ENCODE measurements at places on chromosomes 11 and 22.

- DNase-seq = no peak
Observed at GRCh38 chr11:128067780-128068179, 519.6 kb downstream of the ETS1 start.

DNA sequence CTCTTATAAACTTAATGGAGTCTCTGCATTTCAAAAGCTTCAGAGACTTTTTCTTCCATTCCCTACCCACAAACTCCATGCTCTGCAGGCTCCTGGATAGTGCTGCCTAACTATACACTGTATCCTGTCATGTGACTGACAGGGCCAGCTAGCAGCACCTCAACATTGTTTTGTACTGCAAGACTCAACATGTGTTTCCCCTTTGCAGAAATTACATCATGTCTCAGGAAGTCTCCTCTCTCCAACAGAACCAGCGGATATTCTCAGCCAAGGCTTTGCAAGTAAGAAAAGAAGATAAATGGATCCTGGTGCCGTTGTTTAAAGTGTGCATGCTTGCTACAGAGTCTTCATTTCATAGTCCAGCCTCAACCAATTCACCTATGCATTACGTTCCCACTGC, 164.0 kb upstream of the UBASH3B start:
- DNase-seq = peak; percentile 18

DNA sequence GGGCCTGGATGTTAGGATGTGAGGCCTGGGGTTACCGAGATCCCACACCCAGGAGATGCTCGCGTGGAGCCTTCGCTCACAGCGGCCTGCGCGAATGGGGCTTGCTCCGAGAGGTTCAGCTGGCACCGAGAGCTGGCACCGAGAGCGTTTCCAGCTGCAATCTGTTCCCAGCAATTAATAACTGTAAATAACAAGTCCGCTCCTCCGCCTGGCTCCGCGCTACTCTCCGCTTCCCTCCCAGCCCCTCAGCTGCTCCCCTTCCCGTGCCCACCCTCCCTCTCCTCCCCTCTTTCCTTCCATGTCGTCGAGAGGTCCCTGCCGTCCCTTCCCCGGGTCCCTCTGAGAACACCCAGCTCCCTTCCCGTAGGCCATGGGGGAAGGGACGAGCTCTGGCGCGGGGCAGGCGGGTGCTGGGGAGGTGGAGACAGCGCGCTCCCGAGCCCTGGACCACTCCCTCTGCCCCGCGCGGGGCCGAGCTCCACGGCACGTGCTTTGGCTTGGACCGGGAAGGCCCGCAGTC, 110.8 kb downstream of the WNT7B start:
- no peak for DNase-seq

GRCh38 chr22:36565686-36566085, 36.7 kb upstream of the EIF3D start:
- no peak for DNase-seq

- DNase-seq = no peak
Observed at GRCh38 chr22:36386900-36387708, 663 bp downstream of the MYH9 start.

DNA sequence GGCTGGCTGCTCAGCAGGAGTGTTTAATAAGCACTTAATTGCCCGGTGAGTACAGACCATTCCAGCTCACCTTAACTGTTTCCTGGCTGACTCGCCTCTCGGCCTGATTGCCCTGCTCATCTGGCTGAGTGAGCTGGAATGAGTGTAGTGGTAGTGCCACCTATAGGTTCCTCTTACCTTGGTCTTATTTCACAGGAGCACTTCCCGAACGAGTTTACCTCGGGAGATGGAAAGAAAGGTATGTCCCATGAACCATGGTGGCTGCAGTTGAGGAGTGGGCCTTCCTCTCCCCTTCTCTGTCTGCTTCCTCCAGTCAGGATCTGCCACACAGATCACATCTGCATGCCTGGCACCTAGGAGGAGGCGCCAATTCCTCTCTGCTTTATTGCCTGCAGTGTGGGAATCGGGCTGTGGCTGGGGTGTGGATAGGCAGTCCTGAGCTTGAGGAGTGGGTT, 26.7 kb downstream of the UPB1 start:
- DNase-seq = peak; percentile 48

DNA sequence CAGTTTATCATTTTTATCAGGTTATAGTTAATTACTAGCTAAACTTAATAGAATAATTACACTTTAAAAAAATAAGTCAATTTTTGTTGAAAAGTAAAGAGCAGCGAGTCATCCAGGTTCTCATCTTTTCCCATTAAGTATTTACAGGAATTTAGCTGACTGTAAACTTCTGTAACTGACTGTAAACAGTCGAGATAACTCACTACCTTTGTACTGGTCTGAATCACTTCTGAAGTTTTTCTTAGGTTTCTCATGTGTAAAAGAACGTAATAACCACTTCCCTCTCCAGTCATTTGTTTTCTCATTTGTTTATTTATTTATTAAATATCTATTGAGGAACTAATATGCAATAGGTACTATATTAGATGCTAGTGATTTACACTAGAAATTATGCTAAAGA, 270.8 kb downstream of the DYNC2H1 start:
- no peak for DNase-seq

DNA sequence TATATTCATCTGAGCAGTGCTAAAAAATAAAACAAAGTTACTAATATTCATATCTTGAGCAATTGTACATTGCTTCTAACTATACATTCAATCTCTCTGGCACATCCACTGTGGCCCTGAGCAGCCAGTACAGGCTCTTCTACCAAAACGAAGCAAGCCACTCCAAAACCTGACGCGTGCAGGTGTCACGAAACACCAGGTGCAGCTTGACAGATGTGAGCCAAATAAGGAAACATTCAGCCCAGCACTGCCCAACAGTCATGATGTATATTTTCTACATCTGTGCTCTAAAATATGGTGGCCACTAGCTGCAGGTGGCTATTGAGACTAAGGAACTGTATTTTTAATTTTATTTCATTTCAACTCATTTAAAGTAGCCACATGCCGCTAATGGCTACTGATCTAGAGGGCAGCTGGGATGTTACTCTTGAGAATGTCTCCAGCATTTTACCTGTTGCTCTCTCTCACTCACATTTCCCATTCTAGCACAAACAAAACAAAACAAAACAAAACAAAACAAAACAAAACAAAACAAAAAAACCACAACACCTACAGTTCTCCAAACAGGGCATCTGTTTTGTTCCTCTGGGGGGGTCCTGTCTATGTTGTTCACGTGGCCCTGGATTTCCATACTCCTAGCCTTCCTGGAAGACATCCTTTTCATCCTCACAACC, 77.7 kb downstream of the LARGE1 start:
- DNase-seq = no peak

DNA sequence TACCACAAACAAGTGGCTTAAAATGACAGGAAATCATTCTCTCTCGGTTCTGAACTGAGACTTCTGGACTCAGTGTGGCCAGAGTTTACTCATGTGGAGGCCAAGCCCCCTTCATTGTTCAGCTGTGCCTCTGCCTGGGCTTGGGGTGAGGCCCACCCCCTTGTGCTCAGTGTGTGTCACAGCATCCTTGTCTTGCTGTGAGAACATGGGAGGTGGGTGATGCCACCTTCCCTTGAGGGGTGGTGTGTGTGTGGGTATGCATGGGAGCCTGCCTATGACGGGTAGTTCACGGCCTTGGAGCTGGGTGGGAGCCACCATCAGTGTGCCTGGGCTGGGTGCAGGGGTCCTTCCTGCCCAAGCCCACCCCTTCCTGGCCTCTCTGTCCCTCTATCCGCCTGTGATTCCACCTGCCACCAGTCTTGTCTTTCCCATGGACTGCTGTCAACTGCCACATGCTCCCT, 101.7 kb downstream of the MORC2 start:
- DNase-seq = peak; percentile 22

- no peak for DNase-seq
Observed at GRCh38 chr11:132627981-132628380, 904.3 kb downstream of the OPCML start.

DNA sequence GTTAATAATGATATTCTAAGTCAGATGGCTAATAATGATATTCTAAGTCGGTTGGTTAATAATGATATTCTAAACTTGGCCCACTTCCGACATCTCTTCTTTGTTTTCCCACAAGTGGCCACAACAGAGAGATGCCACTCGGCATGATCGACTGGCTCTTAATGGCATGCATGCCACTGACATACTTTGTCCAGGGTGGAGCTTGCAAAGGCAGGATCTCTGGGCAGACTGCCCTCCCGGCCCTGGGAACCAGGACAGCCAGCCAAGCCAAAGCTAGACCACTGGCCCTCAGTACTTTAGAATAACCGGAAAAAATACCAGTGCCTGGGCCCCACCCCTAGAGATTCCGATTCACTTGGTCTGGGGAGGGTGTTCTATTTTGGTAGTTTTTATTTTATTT, 78.1 kb downstream of the KIAA1671 start:
- DNase-seq = no peak

DNA sequence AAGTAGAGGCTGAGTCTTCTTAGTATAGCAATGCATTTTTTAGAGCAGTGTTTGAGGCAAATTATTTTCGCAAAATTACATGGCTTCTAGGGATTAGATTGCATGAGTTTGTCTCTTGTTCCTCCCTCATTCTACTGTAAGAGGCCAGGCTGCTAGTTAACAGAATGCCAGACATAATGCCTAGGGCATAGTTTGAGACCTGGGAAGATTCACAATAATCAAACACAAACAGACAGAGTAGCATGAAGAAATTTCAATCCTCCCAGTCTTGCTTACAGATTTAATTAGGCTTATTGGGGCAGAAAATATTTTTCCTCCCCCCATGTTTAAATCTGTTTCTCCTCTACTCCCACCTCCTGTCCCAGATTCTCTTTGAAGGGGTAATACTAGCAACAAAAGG, 48.3 kb downstream of the ARHGEF12 start:
- DNase-seq = no peak

GRCh38 chr11:79088967-79089366, 351.9 kb downstream of the TENM4 start:
- DNase-seq = no peak

DNA sequence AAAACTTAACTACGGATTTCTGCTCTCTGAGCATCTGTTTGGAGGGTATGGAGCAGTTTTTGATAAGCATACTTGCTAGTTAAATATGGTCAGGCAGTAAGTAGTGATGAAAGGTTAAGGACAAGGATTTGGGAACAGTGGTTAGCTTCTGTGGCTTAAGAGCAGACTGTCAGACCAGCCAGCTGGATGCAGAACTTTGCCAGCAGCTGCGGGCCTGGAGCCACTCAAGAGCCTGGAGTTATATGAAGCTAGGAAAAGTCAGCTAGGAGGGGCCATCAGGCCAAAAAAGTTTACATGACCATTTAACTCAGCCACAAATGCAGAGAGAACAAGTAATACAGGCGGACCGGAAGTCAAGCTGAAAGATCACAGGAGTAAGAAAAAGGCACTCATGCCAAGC, 1817.7 kb downstream of the LRRC4C start:
- DNase-seq = no peak

GRCh38 chr22:37511395-37512104, 7.7 kb downstream of the CARD10 start:
- no peak for DNase-seq

DNA sequence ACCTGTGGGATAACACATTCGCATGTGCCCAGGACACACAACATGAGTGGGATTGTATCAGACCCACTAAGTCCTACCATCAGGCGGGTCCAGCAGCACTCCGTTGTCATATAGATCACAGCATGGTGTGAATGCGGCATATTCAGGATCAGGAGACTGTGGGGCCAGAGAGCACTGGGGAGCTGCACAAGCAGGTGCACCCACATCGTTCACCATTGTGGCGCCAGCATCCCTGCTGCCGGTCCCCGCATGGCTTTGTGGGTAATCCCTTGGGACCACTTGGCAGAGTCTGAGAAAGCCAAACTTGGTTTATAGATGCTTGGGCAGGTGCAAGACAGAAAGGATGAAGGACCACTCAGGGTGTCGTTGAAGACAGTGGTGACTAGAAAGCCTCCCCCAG, 201.6 kb upstream of the B3GAT1 start:
- no peak for DNase-seq

- DNase-seq = no peak
Observed at GRCh38 chr11:71065841-71066240, 186.5 kb downstream of the SHANK2 start.

GRCh38 chr11:12285106-12285505, 92.3 kb upstream of the PARVA start:
- DNase-seq = no peak

DNA sequence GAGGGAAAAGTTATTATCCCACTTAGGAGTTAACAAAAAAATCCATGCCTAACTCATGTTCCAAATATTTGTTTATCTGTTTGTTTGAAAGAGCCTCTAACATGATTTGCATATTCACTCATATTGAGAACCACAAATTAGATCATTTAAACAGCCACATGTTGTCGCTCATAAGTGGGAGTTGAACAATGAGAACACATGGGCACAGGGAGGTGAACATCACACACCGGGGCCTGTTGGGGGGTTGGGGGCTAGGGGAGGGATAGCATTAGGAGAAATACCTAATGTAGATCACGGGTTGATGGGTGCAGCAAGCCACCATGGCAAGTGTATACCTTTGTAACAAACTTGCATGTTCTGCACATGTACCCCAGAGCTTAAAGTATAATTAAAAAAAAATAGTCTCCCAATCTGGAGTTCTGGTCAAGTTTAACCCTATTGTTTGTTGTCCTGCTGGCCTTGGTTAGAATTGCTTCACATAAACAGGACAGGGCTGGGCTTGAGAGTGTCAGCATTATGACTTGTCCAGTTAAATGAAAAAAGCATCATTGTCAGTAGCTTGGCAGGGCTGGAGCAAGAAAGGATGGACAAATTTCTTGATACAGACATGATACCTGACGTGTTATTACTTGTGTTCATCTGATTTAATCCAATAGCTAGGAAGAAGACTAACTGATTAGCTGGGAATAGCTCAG, 57.8 kb upstream of the PSMA1 start:
- DNase-seq = no peak

DNA sequence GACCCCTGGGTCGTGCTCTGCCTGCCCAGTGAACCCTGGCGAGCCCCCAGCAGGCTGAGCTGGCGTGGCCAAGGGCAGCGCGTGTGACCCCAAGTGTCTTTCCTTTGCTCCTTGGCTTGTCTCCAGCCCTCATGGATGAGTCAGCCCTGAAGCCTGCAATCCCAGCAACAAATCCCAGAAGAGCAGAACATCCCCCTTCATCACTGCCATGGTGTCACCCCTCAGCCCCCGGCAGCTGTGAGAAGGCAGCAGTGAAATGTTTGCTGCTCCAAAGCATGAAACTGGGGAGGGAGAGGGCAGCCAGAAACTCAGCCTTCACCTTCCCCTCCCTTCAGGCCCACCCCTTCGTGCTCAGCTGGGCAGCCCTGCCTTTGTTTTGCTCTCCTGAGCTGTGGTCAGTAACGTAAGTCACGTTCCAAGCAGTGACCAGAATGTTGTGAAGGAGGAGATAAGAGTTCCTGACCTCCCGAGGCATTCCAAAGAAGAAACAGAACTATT, 29.8 kb downstream of the ADAMTS15 start:
- no peak for DNase-seq

- no peak for DNase-seq
Observed at GRCh38 chr11:57403802-57404147, 13.3 kb upstream of the PRG2 start.

Measured in Jurkat, Clone E6-1 (cell line).